Glutamatergic neuron (in vitro differentiated cells): ENCODE measurements at places on chromosomes 1 and 21. TPM values are rescaled to one million over a fixed set of nuclear protein-coding genes. Genes with fewer than 3 reads are reported as not detected.

- H3K4me3 ChIP-seq: no peak overlapping the region
- H3K36me3 ChIP-seq: peaks cover 16% of the 10 kb centered on the region
- H3K27me3 ChIP-seq: peaks cover 2% of the 10 kb centered on the region
- H3K27ac ChIP-seq: no peak overlapping the region
- DNase-seq: no peak
Measured at GRCh38 chr1:66426239-66426853, 107.6 kb upstream of the SGIP1 start.

DNA sequence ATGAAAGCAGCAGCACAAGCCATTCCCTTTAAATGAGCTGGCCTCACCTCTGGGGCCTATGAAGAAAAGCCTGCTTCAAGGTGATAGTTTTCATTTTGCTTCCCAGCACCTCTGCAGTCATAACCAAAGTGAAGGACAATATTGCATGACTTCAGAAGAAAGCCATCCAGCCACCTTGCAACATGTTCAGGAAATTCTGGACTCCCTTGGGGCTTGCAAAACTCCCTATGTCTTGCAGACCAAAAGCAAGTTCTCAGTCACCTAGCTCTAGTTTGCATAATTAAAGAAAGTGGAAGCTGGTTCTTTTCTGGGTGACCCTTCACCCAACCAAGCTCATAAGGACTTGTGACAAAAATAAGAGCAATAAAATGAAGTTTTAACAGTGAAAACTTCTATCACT, 87.6 kb downstream of the GFI1 start:
- H3K27me3 ChIP-seq: no peaks in the 10 kb centered on the region
- peaks cover 6% of the 10 kb centered on the region for H3K36me3 ChIP-seq
- H3K4me1 ChIP-seq: no peaks in the 10 kb centered on the region
- DNase-seq: no peak

DNA sequence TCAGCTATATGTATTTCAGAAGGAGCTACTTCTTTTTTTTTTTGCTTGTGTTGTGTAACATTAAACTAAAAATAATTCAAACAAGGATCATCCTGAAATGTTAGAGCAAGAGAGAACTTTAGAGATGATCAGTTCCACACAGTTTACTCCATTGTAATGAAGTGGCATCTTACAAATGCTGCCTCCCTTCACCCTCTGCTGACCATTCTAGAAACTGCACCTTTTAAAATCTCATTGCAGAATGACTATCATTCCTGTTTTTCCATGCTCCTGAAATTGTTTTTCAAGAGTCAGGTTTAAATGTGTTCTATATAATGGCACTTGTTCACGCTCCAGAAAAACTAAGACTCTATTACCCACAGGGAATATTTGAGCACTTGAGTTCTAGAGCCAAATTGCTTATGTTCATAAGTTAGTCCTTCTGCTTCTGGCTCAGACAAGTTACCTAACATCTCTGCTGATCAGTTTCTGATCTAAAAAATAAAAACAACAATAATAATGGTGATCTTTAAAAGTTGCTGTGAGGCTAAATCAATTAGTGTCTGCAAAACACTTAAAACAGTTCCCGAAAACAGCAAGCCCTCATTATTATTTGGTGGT, 21.5 kb upstream of the SLC44A5 start:
- no peak overlapping the region for H3K4me3 ChIP-seq
- no peak overlapping the region for H3K27ac ChIP-seq
- no peaks in the 10 kb centered on the region for H3K36me3 ChIP-seq

GRCh38 chr1:47190857-47191256, 1.0 kb upstream of the PDZK1IP1 start:
- H3K27me3 ChIP-seq: peaks cover 4% of the 10 kb centered on the region
- H3K27ac ChIP-seq: no peak overlapping the region
- H3K36me3 ChIP-seq: no peaks in the 10 kb centered on the region
- DNase-seq: no peak
- peaks cover 14% of the 10 kb centered on the region for H3K4me1 ChIP-seq
- H3K4me3 ChIP-seq: no peak overlapping the region

DNA sequence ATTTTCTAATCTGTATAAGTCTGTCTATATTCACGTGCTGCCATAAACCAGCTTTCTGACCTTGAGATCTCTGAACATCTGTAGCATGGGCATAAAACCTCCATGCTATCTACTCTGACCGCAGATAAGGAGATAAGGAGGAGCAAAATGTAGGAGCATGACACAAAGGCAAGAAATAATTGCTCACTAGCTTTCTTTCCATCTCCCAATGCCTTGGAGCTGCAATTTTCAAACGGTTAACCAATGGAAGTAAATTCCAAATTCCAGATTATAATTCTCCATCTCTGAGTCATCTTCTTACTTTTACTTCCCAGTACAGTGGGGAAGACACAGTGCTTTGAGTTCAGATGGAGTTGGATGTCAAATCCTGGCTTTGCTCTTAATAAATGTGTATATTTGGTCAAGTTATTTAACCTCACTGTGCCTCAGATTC, 41.6 kb downstream of the CD58 start:
- no peak overlapping the region for H3K27ac ChIP-seq
- H3K27me3 ChIP-seq: peaks cover 2% of the 10 kb centered on the region
- peaks cover 3% of the 10 kb centered on the region for H3K4me1 ChIP-seq
- peaks cover 36% of the 10 kb centered on the region for H3K36me3 ChIP-seq
- DNase-seq: no peak

GRCh38 chr1:114323959-114324661, 170.4 kb upstream of the SYT6 start:
- H3K4me1 ChIP-seq: no peaks in the 10 kb centered on the region
- H3K4me3 ChIP-seq: no peak overlapping the region
- H3K36me3 ChIP-seq: peaks cover 16% of the 10 kb centered on the region

GRCh38 chr1:113976609-113977278, 2.5 kb upstream of the OLFML3 start:
- H3K4me3 ChIP-seq: no peak overlapping the region
- DNase-seq: no peak

- no peak for DNase-seq
- no peak overlapping the region for H3K27ac ChIP-seq
- no peak overlapping the region for H3K4me3 ChIP-seq
- H3K4me1 ChIP-seq: peaks cover 41% of the 10 kb centered on the region
- H3K27me3 ChIP-seq: peaks cover 3% of the 10 kb centered on the region
Measured at GRCh38 chr1:31000301-31000700, 65.2 kb downstream of the PUM1 start.

DNA sequence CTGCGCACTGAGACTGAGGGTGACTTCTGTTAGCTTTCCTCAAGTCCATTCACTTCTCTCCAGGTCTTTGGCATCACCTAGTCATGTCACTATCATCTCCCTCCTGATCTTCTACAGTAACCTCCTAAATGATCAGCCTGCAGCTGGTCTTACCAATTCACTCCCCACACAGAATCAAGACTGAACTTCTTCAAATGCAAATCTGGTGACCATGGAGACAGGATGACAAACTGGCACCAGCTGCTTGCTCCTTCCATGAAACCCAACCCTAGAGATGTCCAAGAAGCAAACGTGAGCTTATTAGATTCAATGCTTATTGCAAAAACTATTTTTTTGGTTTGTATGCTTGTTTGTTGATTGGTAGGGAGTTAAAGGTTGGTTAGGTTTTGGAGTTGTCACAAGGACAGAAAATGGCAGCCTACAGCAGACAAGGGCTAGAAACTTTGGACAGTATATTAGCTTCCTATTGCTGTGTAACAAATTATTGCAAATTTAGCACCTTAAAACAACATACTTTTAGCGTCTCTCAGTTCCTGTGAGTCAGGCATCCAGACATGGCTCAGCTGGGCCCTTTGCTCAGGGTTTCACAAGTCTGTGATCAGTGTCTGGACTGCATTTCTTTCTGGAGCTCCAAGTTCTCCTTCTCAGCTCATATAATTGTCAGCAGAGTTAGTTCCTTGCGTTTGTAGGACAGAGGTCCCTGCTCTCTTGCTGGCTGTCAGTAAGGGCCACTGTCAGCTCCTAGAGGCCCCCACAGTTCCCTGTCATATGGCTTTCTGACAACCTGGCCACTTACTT, 53.3 kb upstream of the GJA8 start:
- H3K36me3 ChIP-seq: no peaks in the 10 kb centered on the region
- peaks cover 2% of the 10 kb centered on the region for H3K4me1 ChIP-seq
- no peak overlapping the region for H3K27ac ChIP-seq
- no peak for DNase-seq

GRCh38 chr1:190453550-190453949, 24.1 kb downstream of the BRINP3 start:
- no peak overlapping the region for H3K27ac ChIP-seq
- H3K36me3 ChIP-seq: no peaks in the 10 kb centered on the region
- no peaks in the 10 kb centered on the region for H3K27me3 ChIP-seq
- no peaks in the 10 kb centered on the region for H3K4me1 ChIP-seq
- no peak overlapping the region for H3K4me3 ChIP-seq

DNA sequence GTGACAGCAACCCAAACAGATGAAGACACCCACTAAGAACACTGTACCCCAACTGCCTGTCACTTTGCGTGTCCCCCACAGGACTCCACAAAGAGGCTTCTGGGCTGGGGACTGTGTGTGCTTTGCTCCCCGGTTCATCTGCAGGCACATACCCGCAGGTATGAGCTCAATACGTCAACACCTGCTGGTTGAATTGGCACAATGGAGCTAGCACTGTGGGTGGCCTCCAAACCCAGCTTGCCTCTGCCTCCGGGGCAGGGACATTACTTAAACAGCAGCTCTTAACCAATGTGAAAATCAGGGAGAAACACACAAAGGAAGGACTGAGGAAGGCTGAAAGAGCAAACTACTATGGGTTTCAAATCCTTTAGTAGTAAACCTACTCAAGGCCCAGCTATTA, 140.2 kb upstream of the TIAM1 start:
- no peak overlapping the region for H3K4me3 ChIP-seq
- H3K36me3 ChIP-seq: peaks cover 6% of the 10 kb centered on the region
- H3K27me3 ChIP-seq: no peaks in the 10 kb centered on the region
- H3K4me1 ChIP-seq: no peaks in the 10 kb centered on the region
- no peak for DNase-seq

- no peaks in the 10 kb centered on the region for H3K4me1 ChIP-seq
- no peak for DNase-seq
- H3K4me3 ChIP-seq: no peak overlapping the region
- no peaks in the 10 kb centered on the region for H3K36me3 ChIP-seq
- no peak overlapping the region for H3K27ac ChIP-seq
Measured at GRCh38 chr1:112114540-112114939, 125.1 kb upstream of the KCND3 start.

DNA sequence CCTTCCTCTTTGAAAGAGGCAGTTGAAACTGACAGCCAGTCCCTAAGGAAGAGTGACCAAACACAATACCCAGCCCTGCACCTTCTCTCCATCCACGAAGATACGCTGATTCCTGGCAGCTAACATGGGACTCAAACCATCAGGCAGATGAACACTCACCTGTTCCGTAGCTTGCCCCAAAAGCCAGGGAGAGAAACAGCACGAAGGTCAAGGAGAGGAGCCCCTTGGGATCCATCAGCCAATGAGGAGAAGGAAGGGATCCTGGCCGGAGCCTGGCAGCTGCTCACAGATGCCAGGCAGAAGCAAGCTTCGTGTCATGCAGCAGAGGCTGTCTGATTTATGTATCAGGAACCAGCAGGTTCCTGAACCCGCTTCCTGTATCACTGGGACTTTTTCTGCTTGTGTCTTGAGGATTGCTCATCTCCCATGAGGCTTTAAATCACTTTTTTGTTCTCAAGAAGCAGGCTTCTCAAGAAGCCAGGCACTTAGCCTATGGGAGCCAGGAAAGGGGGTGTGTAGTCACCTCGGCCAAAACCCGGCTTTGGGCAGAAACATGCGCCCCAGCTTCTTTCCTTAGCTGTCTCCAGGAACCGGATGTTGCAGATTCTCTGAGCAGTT, at the start of gene SLAMF1:
TSS of gene SLAMF1 (minus strand) at position 334 of the 618 bp plus-strand sequence. CDS start at position 235, 99 bp downstream.
- peaks cover 2% of the 10 kb centered on the region for H3K27me3 ChIP-seq
- no peak within 1 kb of the TSS for H3K27ac ChIP-seq
- H3K4me1 ChIP-seq: peaks cover 10% of the 10 kb centered on the region
- H3K36me3 ChIP-seq: no peaks in the 10 kb centered on the region
- no peak within 1 kb of the TSS for H3K4me3 ChIP-seq
- peak; percentile 24 for DNase-seq

DNA sequence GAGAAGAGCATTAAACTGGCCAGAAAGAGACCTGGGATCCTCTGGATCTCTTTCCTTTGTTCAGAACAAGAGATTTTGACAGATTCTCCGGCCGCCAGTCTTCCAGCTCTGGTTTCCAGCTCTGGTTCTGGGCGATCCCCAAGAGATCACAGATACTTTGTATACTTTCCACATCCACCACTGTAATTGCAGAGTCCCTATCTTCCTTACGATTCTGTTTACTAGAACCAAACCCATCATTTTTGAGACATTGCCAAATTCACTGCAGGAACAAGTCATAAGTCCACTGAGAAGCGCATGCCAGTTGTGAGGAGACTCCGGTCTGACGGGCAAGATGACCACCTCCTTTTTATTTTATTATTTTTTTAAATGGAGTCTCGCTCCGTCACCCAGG, 505.2 kb downstream of the SMYD3 start:
- no peak overlapping the region for H3K4me3 ChIP-seq
- H3K36me3 ChIP-seq: no peaks in the 10 kb centered on the region
- no peak for DNase-seq
- H3K27me3 ChIP-seq: peaks cover 2% of the 10 kb centered on the region

DNA sequence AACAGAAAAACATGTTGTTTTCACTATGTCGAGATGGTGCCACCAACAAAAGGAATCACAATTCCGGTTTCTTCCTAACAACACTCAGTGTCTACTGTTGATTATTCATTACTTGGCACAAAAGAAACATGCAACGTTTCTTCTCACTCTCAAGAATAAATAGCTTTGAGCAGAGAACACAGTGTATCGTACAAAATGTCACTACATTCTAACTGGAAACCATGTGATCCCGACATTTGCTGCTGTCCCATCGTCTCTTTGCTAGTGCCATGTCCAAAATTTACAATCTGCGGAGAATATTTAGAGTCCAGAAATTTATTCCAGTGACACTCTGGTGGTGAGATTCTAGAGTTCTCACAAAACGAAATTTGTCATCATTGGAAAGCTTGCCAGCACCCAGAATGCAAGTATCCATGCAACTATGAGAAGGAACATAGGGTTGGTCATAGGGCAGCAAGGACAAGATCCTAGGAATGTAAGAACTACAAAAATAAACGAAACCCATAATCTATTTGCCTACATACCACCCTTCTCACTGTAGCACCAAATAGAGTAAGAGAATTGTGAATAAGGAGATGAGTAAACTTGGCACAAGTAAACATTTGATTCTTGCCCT, 505.1 kb downstream of the LTN1 start:
- no peak overlapping the region for H3K27ac ChIP-seq
- no peaks in the 10 kb centered on the region for H3K27me3 ChIP-seq
- H3K4me3 ChIP-seq: no peak overlapping the region
- H3K4me1 ChIP-seq: peaks cover 5% of the 10 kb centered on the region
- DNase-seq: no peak

DNA sequence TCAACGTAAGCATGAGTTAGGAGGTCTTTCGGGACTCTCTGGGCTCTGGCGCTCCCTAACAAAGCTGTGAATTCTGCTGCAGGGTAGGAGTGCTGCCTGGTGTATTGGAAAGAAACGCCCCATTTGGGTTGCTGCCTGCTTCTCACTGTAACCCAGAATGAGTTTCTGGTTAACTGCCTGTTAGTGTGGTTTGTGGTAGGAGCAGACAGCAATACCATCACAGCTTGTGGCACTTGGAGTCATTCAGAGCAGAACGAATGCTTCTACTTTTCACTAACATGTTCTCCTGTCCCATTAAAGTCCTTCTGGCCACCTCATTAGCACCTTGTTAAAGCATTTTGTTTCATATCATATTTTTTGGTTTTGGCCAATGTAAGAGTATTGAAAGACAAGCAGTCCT, 18.1 kb downstream of the MAP3K7CL start:
- DNase-seq: no peak
- no peaks in the 10 kb centered on the region for H3K36me3 ChIP-seq
- no peaks in the 10 kb centered on the region for H3K4me1 ChIP-seq
- H3K27ac ChIP-seq: no peak overlapping the region

Gene NUCKS1
- 124 TPM for total RNA-seq

Gene FCGR2B
- not detected for total RNA-seq

Gene ZYG11A
- total RNA-seq: 0.59 TPM

Gene ATF3
- total RNA-seq: 35.3 TPM

Gene SLAMF1
- not detected for total RNA-seq

Gene SMCP
- not detected for total RNA-seq

Gene TAS1R1
- total RNA-seq: not detected
